Nephron progenitor cell (in vitro differentiated cells): ENCODE measurements at places on chromosomes 2 and 18.

DNA sequence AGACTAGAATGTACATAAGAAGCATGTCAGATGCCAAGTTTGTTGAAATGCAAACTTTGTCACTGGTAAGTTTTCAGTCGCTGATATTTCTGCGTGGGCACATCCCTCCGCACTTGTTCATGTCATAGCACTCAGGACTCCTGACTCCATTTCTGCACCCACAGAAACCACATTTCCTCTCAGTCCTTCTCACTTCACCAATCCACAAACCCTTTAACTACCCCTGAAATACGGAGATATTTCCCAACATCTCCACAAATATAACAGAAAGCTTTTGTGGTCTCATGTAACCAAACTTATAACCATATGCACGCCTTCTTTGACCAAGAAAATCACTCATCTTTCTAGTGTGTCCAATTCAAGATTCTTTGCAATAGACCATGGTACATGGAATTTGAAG lies 276.9 kb upstream of the ERBB4 start:
- no peak for DNase-seq

DNA sequence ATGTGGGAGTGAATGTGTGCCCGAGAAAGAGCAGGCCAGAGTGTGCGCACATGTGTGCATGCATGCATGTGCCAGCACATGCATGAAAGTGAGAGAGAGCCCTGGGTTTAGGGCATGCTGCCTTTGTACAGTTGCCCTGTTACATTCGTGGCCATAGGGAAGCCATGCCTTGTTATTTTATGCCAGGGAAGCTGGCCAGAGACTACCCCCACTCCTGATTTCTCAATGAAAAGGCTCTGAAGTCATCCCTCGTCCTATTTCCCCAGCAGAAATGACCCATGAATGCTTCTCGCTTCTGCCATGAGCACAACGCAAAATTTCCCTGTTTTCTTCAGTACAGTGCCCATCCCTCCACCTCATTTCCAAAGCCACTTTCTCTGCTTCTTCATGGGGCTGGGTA lies 143.0 kb downstream of the CELF4 start:
- DNase-seq = no peak

DNA sequence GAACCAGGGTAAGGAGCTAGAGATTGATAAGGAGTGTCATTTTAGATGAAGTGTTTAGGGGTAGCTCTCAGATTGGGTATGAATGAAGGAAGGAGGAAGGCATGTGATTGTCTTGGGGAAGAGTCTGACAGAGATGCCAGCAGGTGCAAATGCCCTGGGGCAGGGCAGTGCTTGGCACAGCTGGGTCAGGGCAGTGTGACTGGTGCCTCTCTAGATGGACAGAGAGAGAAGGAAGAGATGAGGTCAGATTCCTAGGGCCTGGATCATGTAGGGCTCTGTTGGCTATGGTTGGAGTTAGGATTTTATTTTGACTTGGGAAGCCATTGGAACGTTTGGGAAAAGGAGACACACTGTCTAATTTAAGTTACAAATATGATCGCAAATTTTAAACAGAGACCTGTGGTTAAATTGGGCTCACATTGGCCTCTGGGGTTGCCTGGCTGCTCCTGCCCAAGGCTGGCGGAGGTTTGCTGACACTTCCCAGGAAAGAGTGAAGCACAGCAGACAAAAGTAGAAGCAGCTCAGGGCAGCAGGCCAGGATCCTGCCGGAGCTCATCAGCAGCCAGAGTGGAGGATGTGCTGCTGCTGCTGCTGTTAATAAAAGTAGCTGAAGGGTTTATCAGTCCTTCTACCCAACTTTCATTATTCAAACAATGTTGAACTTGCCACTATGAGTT lies 32.7 kb upstream of the FHL2 start:
- DNase-seq = no peak

- DNase-seq = no peak
Measured at GRCh38 chr2:39099310-39099869, 21.5 kb downstream of the SOS1 start.

DNA sequence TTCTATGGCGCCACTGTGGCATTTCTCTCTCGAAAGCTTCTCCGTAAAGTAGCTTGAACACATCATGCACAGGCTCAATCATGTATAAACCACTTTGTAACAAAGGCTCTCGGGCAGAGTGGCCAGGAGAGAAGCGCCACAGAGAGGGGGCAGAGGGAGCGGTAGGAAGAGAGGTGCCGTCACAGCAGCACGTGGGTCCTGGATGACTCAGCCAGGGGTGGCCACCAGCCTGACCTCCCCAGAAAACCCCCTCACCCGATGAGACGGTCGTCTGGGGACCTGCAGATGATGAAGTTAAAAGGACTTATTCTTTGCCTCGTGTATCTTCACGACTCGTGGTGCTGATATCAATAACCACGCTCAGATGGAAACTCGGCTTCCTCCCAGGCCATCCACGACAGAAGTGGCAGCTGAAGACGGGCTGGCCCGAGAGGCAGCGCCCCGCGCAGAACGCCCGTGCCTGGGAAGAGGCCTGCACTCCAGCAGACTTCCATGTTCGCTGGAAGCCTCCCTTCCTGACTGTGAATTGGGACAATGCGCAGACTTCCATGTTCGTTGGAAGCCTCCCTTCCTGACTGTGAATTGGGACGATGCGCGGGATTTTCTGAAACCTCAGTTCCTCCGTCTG lies 46.4 kb upstream of the MTCL1 start:
- DNase-seq = no peak
